Kidney (tissue), 22 donors: ENCODE measurements at places on chromosomes 7 and 10. TPM values are rescaled to one million over a fixed set of nuclear protein-coding genes. Genes with fewer than 3 reads are reported as not detected.

DNA sequence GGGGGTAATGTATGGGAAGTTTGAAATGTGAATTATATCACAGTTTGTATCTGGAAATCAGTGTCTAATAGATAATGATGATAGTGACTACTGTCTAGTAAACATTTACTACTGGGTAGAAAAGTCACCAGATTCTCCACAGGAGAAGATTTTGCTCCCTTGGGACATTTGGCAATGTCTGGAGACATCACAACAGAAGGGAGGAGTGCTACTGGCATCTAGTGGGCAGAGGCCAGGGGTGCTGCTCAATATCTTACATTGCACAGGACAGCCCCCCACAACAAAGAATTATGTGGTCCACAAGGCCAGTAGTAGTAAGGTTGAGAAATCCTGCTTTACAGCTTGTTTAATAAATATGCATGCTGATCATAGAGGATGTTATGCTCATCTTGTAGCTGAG lies 92.3 kb upstream of the PRPS1L1 start:
- no peaks in the 10 kb centered on the region for H3K27me3 ChIP-seq
- H3K27ac ChIP-seq: no peak overlapping the region
- H3K4me1 ChIP-seq: no peaks in the 10 kb centered on the region

DNA sequence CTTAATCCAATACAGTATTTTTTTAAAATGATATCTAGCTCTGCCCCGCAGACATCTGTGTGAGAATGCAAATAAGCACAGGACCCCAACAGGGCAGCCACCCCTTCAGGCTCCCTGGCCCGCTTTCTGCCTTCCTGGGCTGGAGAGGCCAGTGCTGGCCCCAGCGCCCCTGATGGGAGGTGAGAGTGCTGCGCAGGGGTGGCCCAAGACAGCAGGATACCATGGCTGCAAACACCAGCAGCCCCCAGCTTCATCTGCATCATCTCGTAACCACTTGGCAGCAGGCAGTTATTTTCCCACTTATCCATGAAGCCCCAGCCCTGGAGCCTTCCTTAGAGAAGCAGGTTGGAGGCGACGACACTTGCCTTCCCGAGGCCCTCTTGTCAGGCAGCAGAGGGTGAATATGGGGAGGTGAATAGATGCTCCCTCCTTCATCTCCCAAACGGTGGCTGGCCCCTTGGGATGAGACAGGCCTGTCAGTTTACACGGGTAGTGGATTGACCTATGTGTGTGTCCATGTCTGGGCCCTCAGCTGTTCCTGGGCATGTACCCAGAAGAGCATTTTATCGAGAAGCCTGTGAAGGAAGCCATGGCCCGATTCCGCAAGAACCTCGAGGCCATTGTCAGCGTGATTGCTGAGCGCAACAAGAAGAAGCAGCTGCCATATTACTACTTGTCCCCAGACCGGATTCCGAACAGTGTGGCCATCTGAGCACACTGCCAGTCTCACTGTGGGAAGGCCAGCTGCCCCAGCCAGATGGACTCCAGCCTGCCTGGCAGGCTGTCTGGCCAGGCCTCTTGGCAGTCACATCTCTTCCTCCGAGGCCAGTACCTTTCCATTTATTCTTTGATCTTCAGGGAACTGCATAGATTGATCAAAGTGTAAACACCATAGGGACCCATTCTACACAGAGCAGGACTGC lies 71.2 kb downstream of the ALOX5 start:
- H3K4me1 ChIP-seq: no peaks in the 10 kb centered on the region
- DNase-seq: no peak
- H3K36me3 ChIP-seq: no peaks in the 10 kb centered on the region

GRCh38 chr10:126663328-126663727 lies 7.2 kb downstream of the C10orf90 start:
- H3K4me3 ChIP-seq: no peak overlapping the region
- H3K27me3 ChIP-seq: no peaks in the 10 kb centered on the region

DNA sequence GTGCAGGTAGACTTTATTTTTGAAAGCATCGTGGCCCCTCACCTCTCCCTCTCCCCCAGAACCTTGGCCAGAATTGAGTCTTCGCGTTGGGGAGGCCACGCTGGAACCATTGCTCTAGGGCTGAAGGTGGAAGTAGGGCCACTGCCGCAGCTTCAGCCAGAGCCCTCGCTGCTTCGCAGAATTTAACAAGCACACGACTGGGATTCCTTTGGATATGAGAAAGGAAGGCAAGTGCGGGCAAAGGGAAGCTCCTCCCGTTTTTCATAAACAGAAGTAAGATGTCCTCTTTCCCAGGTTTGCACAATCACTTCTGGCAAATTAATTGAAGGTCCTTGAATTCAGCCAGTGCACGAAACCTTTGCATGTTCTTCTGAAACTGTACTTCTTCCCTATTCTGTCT lies 168.1 kb downstream of the CCDC3 start:
- no peaks in the 10 kb centered on the region for H3K27me3 ChIP-seq
- DNase-seq: no peak
- no peak overlapping the region for H3K27ac ChIP-seq
- H3K36me3 ChIP-seq: no peaks in the 10 kb centered on the region

DNA sequence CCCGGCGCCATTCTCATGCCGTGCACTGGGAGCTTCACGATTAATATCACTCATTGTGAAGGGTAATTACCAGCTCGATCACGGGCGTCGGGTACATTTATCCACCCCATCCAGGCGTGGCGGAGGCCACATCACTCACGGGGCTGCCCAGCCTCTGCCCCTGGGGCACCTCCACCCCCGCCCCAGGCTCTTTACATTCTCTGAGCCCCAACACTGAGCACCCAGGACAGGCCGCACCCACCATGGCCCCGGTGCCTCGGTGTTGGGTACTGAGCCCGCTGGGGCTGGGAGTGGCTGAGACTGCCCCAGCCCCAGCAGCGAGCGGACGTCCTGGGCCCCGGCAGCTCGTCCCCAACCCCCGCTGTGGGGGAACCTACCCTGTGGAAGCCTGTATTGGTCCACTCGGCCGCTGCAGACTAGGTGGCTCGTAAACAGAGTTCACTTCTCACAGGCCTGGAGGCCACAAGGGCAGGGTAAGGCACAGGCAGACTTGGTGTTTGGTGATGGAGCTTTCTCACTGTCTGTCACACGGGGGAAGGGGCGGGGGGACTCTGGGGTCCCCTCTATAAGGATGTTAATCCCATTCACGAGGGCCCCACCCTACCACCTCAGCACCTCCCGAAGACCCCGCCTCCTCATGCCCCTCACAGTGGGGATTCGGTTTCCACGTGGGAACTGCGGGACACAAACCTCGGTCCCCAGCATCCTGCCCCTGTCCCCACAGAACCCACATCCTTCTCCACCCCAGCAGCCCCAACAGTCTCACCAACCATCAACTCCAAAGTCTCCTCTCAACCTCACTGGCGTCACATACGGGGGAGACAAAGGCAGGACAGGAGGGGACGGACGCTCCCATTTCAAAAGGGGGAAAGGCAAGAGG lies 184.1 kb downstream of the ELFN1 start:
- no peaks in the 10 kb centered on the region for H3K27me3 ChIP-seq
- H3K4me3 ChIP-seq: no peak overlapping the region

- DNase-seq: no peak
- no peak overlapping the region for H3K4me3 ChIP-seq
- no peaks in the 10 kb centered on the region for H3K36me3 ChIP-seq
- H3K27me3 ChIP-seq: no peaks in the 10 kb centered on the region
These were observed 18.1 kb downstream of the MAPK8 start for GRCh38 chr10:48324580-48324979.

GRCh38 chr10:11168423-11169090 lies 150.9 kb downstream of the CELF2 start:
- H3K27ac ChIP-seq: no peak overlapping the region
- no peak for DNase-seq
- H3K36me3 ChIP-seq: no peaks in the 10 kb centered on the region

DNA sequence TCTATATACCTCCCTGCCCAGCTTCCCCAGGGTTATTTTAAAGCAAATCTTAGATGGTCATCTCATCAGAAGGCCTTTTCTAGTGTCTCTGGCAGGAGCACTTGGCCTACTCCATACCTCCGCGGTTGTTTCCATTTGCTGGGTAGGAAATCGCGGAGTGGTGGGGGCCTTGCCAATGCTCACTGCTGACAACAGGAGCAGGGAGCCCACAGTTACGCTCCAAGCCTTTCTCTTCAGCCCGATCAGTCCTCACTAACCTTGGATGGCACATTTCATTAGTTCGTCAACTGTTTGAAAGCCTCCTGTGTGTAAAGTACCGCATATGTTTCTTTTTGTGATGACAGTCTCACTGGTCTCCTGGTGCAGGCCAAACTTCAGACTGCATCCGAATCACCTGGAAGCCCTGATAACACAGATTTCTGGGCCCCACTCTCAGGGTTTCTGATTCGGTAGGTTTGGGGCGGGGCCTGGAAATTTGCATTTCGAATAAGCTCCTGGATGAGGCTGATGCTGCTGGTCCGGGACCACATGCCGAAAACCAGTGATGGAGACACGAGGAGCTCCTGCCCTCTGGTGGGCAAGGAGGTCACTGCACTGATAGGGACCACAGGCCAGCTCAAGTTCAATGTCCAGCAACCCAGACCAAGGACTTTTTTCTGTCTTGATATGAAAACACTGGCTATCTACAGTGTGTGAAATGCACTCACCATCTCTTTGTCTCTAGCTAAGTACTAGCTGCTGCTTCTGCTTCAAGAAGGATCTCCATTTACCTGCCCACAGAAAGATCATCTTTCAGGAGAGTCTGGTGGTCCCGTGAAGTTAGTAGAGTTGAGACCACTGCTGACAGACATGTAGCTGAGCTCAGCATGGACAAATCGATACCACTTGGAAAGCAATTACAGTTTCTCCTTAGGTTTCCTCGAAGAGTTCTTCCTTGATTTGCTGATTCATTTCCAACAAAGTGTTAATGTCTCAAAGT lies 14.0 kb downstream of the LRGUK start:
- H3K27me3 ChIP-seq: no peaks in the 10 kb centered on the region
- no peak overlapping the region for H3K27ac ChIP-seq
- no peak overlapping the region for H3K4me3 ChIP-seq
- H3K4me1 ChIP-seq: no peaks in the 10 kb centered on the region

- no peaks in the 10 kb centered on the region for H3K27me3 ChIP-seq
- peak within 1 kb of the TSS; percentile 90 for H3K4me3 ChIP-seq
- H3K4me1 ChIP-seq: peaks cover 5% of the 10 kb centered on the region
- no peaks in the 10 kb centered on the region for H3K36me3 ChIP-seq
- H3K27ac ChIP-seq: peak within 1 kb of the TSS; percentile 82
These were observed at the start of gene BTRC for GRCh38 chr10:101353692-101354327. Gene BTRC, plus strand, starts transcription at chr10:101354165. Its CDS starts 16 bp downstream, at chr10:101354181.

DNA sequence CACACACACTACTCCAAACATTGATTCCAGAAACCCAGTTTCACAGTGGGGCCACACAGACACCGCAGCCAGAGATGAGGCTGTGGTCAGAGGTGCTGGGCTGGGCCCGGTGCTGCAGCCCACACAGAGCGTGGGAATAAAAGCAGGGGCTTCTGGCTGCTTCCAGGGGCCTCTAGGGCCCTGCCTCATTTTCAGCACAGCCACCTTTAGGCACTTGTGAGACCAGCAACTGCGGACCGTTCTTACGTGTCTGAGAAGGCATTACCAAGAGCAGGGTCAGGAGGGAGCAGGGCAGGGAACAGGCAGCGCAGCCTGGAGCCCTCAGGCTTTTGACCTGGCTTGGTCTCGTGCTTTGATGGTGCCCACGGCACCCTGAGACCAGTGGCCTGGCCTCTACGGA lies 270.4 kb downstream of the DNAJB6 start:
- no peaks in the 10 kb centered on the region for H3K27me3 ChIP-seq
- no peaks in the 10 kb centered on the region for H3K36me3 ChIP-seq
- no peak for DNase-seq

DNA sequence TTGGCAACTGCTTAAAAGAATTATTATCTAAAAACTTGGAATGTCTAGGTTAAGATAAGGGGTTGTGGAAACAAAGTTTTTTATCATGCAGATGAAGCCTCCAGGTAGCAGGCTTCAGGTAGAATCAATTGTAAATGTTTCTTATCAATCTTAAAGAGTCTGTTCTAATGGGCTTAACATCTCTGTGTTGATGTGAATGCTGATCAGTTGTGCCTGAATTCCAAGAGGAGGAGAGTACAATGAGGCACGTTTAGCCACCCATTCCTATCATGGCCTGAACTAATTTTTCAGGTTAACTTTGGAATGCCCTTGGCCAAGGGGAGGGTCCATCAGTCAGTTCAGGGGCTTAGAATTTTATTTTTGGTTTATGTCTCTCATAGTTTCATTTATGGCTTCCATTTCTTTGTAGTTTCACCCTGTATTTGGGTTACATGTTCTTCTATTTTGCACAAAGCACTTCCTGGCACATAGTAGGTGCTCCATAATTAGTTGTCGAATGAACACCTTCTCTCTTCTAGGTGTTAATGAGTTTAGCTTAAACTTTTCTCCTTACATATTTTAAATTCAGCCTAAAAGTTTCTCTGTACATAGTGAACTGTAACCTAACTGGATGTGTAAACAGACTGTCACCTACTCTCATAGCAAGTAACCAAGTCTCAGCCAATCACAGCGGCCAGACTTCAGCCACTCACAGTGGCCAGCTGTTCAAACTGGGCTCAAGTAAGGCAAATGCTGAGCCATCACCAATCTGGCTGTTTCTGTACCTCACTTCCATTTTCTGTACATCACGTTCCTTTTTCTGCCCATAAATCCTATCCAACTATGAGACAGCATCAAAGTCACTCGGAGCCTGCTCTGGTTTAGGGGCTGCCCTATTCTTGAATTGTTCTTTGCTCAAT lies 34.7 kb downstream of the ALOX5 start:
- DNase-seq: no peak
- H3K4me1 ChIP-seq: no peaks in the 10 kb centered on the region
- no peak overlapping the region for H3K4me3 ChIP-seq

DNA sequence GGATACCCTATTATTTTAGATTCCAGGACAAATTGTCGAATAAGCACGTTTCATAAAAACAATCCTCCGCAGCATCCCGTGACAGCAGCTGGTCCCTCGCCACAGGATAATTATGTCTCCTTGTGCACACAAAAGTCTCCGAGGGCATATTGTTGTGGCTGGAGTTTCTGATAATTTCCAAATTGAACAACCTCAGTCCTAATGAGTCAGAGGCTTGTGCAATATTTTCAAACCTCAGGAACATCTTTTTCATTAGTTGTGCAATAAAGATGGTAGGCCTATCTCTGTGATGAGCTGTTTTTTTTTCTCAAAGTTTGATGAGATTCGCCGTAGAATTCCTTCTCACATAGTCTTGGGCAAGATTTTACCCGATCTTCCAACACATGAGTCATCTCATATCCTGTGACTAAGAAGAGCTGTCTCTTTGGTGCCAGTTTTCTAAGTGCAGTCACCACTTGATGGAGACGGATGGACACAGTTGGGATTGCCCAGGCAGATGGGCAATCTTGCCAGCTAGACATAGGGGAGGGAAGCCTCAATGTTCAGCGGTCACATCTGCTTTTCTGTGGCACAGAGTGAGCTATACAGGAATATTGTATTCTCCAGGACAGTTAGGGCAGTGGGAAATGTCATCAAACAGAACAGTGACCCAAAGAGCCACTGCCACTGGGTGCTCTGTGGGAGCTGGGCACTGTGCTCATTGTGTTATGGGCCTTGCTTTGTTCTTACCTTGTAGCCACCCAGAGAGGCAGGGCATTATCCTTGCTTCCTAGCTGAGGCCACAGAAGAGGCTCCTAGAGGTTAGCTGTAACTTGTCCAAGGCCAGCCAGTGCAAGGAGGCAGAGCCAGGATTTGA lies 7.8 kb downstream of the HTRA1 start:
- H3K27me3 ChIP-seq: no peaks in the 10 kb centered on the region
- DNase-seq: no peak
- no peak overlapping the region for H3K4me3 ChIP-seq
- H3K4me1 ChIP-seq: no peaks in the 10 kb centered on the region
- no peak overlapping the region for H3K27ac ChIP-seq

LGI1 gene
- not detected for total RNA-seq

WEE2 gene
- 0.06 TPM for total RNA-seq

TRIM73 gene
- 4.3 TPM for total RNA-seq

CYP26C1 gene
- 0.35 TPM for total RNA-seq

NME8 gene
- 0.44 TPM for total RNA-seq

CALCR gene
- 5.3 TPM for total RNA-seq
